IPS DF 19.7 (cell line): ENCODE measurements at places on chromosomes 3 and 15.

GRCh38 chr15:98583771-98584430, 64.4 kb upstream of the IGF1R start:
- no peak for DNase-seq

- DNase-seq: no peak
Measured at GRCh38 chr3:124791639-124792151, 61.4 kb downstream of the UMPS start.

DNA sequence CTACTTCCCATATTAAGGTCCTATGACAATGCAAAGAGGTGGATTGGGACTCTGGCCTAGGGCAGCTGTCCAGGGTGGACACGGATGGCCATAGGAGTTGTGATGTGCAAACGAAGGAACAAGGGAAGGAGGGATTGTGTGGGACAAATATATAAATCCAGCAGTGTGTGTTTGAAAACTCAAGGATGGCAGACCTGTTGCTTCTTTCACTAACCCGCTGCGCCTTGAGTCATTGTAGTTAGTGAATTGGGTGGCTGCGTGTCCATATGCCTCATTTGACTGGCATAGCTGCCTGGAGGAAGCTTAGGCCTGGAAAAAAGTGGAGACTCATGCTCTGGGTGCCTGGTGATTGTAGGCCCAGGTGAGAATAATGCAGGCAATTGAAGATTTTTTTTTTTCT, 334.7 kb downstream of the THSD4 start:
- DNase-seq: no peak

- DNase-seq: no peak
Measured at GRCh38 chr3:148943506-148944205, 47.7 kb upstream of the GYG1 start.

DNA sequence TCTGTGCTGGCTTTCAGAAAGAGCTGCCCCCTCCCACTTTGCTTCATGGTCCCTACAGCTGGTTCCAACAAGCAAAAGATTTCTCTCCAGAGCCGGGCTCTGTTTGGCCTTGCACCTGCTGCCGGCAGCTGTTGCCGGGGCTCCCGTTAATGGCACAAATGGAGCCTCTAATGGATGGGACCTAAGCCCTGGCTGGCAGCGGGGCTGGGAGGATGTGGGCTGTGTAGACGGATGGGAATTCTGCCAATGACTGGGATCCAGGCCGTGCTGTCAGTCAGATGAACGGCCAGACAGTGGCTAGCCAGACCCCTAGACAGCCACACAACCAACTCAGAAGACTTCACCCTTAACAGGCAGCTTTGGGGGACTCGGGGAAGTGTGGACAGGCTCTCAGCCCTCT, 88.0 kb downstream of the RPLP1 start:
- DNase-seq: no peak

- DNase-seq: no peak
Measured at GRCh38 chr3:180694321-180694720, 15.0 kb upstream of the CCDC39 start.

GRCh38 chr3:6528951-6529350, 332.0 kb upstream of the GRM7 start:
- no peak for DNase-seq

GRCh38 chr3:36689560-36689959, 74.8 kb downstream of the DCLK3 start:
- no peak for DNase-seq

- DNase-seq: no peak
Measured at GRCh38 chr3:37855363-37855970, 6.2 kb upstream of the CTDSPL start.

- no peak for DNase-seq
Measured at GRCh38 chr3:41076399-41076798, 122.9 kb upstream of the CTNNB1 start.

GRCh38 chr3:123682781-123683504, 98.1 kb upstream of the HACD2 start:
- DNase-seq: no peak

- DNase-seq: no peak
Measured at GRCh38 chr3:118772547-118773011, 262.1 kb downstream of the IGSF11 start.

DNA sequence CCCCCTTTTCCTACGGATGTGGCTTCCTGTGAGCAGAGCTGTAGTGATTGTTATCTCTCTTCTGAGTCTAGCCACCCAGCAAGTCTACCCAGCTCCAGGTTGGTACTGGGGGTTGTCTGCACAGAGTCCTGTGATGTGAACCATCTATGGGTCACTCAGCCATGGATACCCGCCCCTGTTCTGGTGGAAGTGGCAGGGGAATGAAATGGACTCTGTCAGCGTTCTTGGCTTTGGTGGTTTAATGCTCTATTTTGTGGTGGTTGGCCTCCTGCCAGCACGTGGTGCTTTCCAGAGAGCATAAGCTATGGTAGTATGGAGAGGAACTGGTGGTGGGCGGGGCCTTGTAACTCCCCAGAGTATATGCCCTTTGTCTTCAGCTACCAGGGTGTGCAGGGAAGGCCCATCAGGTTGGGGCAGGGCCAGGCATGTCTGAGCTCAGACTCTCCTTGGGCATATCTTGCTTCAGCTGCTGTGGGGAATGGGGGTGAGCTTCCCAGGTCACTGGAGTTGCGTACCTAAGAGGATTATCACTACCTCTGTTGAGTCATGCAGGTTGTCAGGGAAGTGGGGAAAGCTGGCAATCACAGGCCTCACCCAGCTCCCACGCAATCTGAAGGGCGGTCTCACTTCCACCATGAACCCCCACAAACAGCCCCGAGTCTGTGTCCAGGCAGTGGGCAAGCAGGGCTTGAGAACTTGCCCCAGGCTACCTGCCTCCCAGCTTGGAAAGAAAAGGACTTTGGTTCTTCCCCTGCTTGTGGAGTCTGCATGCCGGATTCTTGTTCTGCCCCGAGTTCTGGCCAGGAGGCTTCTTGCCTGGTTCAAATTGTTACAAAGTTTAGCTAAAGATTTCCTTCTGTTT, 9.0 kb upstream of the ADGRG7 start:
- no peak for DNase-seq

DNA sequence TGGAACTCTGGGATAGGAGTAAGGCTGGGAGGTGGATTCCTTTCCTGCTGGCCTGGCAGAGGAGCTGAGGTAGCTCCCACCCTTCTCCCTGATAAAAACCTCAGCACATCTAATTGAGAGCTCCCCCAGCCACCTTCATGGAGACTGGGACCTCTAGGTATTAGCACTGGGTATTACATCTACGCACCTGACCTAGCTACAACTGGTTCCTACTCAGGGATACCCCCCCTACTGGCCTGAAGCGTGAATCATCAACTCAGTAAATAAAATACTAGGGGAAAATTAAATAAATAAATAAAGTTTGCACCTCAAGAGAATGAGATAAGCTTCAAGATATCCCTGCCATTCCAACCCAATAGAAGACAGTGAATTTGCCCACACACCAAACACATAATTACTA, 140.4 kb downstream of the NEK10 start:
- DNase-seq: peak; percentile 68

GRCh38 chr3:133208184-133208583, 170.0 kb downstream of the TMEM108 start:
- no peak for DNase-seq

GRCh38 chr3:197482001-197482400, 73.8 kb downstream of the BDH1 start:
- DNase-seq: no peak

GRCh38 chr15:56804938-56805337, 71.6 kb upstream of the ZNF280D start:
- DNase-seq: no peak

- DNase-seq: no peak
Measured at GRCh38 chr15:91521996-91522395, 331.5 kb upstream of the SLCO3A1 start.

DNA sequence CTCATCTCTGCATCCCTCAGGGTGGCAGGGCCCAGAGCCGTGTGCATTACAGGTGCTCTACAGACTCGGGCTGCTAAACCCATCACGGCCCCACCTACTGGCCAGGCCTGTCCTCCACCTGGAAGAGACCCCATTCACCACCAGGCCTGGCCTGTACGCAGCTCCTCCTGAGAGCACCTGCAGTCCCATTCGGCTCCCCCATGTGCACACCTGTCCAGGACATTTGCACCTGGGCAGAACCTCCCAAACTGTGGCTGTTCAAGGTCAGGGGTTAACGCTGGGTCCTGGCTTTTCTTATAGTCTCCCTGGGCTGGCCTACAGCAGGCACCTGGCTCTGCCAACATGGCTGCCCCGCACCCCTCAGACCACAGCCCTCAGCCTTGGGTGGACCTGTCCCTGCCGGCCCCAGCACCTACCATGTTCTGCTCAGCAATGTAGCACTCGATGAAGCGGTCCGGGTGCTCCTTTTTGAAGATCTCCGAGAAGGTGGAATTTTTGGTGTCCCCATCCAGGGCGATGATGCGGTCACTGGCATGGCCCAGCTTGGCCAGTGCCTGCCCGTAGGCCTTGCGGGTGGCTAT, 25.7 kb downstream of the TKT start:
- no peak for DNase-seq

GRCh38 chr3:182235504-182235903, 523.8 kb downstream of the SOX2 start:
- no peak for DNase-seq
